ENCODE measurements at places on chromosomes 7 and 10.

GRCh38 chr10:14649739-14650138, 125.0 kb downstream of the FAM107B start:
- DNase-seq: no peak

GRCh38 chr10:59657724-59658123, 51.9 kb downstream of the SLC16A9 start:
- DNase-seq: no peak

- DNase-seq: no peak
Observed at GRCh38 chr7:93828260-93828659, 62.3 kb downstream of the TFPI2 start.

GRCh38 chr7:5494320-5494682, 70.7 kb upstream of the TNRC18 start:
- no peak for DNase-seq

GRCh38 chr10:8173243-8173865, 118.9 kb downstream of the GATA3 start:
- no peak for DNase-seq

- DNase-seq: no peak
Observed at GRCh38 chr7:45696476-45696875, 122.3 kb downstream of the ADCY1 start.

GRCh38 chr10:14519785-14520184, 189.1 kb upstream of the FRMD4A start:
- no peak for DNase-seq

DNA sequence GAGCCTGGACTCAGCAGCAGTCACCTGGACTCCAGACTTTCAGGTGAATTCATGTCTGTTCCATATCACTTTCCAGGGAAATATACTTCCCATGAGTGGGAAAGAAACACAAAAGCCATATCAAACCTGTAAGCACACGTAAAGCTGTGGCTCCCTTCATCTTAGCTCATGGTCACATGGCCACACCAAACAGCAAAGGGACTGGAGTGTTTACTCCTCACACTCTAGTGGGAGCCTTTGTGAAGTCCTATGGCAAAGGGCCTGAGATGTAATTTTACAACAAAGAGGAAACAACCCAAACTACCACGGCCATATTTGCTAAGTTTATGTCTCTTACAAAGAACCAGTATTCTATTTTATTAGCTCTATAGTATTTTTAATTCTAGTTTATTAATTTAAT, 16.3 kb downstream of the SFTPA1 start:
- DNase-seq: no peak

- no peak for DNase-seq
Observed at GRCh38 chr10:113350311-113351040, 202.4 kb upstream of the HABP2 start.

DNA sequence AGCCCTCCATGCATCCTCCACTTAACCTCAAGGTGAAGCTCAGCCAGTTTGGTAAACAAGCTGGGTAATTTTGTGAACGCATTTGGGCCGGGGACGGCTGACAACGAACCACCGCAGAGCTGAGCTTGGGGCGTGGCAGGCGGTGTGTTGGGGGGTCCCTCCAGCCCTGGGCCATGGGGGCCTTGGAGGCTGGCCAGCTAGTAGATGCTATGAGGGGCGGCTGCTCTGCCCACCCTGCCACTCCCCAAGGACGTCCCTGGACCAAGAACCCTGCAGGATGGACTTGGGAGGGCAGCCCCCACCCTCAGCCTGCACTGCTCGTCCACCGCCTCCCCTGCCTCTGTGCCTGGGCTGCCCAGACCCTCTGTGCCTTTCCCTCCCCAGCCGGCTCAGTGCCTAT, 12.0 kb upstream of the SCART1 start:
- no peak for DNase-seq

- no peak for DNase-seq
Observed at GRCh38 chr10:63723741-63724140, 202.5 kb downstream of the REEP3 start.

DNA sequence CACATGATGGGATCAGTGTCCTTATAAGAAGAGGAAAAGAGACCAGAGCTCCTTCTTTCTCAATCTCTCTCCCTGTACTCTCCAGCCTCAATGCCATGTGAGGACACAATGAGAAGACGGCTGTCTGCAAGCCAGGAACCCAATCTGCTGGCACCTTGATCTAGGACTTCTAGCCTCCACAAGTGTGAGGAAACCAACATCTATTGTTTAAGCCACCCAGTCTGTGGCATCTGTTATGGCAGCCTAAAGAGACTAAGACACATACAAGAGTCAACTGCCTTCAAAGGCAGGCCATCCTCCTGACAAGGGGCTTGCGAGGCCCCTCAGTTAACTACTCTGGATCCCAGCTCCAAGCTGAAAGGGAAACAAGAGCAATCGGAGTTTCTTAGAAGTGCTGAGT, 218.2 kb upstream of the FRMD4A start:
- no peak for DNase-seq

DNA sequence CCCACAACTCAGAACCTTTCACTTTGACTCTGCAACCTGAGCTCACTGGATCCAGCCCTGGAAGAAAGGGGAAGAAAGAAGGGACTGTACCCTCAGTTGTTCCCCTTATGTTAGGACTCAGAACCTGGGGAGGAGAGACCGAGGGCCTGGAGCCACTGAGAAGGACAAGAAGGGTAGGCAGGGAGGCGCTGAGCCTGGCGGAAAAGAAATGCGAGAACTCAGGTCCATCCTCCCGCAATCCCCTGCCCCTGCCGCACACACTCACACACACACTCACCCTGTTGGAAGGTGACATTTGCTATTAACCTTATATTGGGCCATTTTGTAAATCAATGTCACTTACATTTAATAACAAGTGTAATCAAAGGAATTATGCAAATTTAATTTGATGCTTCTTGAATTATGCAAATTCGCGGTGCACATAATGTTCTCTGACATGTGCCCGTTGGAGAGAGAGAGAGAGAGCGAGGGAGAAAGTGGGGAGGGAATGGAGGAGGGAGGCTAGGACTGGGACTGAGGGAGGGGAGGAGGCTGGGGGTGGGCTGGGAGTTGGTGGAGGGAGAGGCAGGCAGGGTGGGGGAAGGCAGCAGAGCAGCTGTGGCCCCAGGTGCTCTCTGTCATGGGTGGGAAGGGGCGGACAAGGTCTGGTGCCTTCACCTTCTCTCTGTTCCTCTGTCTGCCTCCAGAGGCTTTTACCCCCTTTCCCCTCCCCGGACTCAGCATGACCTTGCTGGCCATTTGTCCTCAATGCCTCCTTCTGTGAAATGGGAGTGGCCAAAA, 99.6 kb upstream of the PAX2 start:
- DNase-seq: no peak
